Activated naive CD4-positive, alpha-beta T cell treated with anti-CD3 and anti-CD28 coated beads, Interleukin-2, amount 10 ng/mL, durations not matched to agents 7 days and 5 days (primary cell): ENCODE measurements at places on chromosomes 3 and 15.

GRCh38 chr3:193869221-193870201 lies 266.4 kb upstream of the HES1 start:
- DNase-seq, result peak; percentile 32

GRCh38 chr15:25812073-25812472 lies 51.1 kb downstream of the ATP10A start:
- no peak for DNase-seq

- DNase-seq, result no peak
Measured at GRCh38 chr15:31178705-31179104, 77.2 kb upstream of the TRPM1 start.

DNA sequence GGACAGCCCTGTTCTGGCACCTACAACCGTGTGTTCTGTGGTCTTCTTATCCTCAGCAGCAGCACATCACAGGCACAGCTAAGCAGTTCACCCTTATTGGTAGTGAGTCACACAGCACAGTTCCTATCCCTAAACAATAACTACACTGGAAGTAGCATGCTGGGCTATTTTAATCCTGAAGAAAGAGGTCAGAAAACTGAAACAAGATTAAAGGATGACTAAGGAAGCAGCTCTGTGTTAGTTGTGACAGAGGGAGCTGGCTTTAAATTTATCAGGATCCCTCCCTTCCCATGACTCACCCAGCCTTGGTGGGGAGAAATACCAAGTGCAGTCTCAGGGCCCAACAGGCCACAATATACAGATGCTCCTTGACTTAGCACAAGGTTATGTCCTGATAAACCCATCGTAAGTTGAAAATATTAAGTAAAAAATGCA lies 144.3 kb downstream of the ERC2 start:
- no peak for DNase-seq

DNA sequence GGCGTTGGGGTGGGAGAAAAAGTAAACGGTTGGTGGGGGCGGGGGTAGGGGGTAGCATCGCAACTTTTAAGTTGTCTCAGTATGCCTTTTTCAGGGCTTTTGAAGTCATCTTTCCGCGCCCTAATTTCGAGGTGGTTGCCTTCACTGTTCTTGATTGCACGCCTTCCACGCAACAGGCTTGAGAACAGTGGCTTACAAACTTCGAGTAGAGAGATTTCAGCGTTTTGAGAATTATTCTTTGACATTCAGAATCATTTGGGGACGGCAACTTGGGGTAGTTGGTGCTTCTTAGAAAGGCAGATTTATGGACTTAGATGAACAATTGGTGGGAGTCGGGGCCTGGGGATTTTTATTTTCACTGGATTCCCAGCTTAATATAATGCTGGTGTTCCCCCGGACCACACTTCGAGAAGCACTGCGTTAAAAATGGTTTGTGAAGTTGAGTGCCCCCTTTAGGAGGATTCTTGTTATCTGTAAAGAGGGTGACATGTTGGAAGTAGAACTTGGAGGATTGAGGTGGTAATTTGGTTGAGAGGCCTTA lies 880 bp downstream of the PPP4R2 start:
- DNase-seq, result peak; percentile 54

GRCh38 chr3:48187579-48188265 lies 495 bp downstream of the CDC25A start:
- no peak for DNase-seq

- no peak for DNase-seq
Measured at GRCh38 chr3:6861625-6862000, 698 bp downstream of the GRM7 start.

DNA sequence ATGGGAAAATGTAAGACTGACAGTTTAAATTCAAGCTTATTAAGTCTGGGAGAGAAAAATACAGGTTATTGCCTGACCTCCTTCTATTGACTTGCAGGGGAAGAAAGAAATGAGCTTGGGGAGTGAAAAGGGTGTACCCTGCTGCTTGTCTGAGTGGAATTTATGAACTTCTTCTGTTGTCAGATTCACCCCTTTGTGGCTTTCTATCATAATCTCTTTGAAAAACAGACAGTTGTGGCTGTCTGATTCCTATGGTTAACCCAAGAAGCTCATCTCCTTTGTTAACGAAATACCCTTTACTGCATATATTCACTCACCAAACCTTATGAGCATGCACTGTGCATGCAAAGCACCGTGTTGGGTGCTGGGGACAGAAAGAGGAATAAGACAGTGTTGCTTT lies 22.5 kb downstream of the GPD1L start:
- DNase-seq, result no peak

GRCh38 chr15:76994001-76994400 lies 925 bp upstream of the PSTPIP1 start:
- peak; percentile 68 for DNase-seq
